ENCODE measurements at places on chromosomes 4 and X.

DNA sequence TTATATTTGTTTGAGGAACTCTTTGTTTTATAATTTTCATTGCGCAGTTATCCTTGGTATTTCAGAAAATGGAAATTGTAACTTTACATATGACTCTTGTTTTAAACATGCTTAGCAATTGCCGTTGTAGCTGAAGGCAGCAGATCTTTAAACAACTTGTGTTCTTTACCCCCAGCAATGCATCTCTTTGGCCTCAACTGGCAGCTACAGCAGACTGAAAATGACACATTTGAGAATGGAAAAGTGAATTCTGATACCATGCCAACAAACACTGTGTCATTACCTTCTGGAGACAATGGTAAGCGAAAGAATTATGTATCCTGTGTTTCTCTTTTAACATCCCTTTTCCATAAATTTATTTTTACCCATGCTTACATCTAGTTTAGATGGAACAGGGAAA lies 263.6 kb downstream of the DCTD start:
- DNase-seq: no peak

DNA sequence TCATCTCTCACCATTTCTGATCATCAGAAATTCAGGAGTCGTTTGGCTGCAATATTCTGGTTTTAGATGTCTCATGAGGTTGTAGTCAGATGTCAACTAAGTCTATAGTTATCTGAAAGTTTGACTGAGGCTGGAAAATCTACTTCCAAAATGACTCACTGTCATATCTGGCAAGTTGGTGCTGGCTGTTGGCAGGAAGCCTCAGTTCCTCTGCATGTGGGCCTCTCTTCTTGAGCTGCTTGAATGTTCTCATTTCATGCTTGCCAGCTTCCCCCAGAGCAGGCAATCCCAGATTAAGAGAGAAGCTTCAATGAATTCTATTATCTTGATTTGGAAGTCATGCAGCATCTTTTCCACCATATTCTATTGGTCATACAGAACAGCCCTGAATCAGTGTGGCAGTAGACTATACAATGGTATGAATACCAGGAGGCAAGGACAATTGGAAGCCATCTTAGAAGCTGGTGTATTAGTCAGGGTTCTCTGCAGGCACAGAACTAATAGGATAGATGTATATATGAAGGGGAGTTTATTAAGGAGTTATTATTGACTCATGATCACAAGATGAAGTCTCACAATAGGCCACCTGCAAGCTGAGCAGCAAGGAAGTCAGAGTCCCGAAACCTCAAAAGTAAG lies 46.8 kb upstream of the ELF2 start:
- no peak for DNase-seq

GRCh38 chr4:120723986-120724385 lies 198.5 kb downstream of the PRDM5 start:
- DNase-seq: no peak

DNA sequence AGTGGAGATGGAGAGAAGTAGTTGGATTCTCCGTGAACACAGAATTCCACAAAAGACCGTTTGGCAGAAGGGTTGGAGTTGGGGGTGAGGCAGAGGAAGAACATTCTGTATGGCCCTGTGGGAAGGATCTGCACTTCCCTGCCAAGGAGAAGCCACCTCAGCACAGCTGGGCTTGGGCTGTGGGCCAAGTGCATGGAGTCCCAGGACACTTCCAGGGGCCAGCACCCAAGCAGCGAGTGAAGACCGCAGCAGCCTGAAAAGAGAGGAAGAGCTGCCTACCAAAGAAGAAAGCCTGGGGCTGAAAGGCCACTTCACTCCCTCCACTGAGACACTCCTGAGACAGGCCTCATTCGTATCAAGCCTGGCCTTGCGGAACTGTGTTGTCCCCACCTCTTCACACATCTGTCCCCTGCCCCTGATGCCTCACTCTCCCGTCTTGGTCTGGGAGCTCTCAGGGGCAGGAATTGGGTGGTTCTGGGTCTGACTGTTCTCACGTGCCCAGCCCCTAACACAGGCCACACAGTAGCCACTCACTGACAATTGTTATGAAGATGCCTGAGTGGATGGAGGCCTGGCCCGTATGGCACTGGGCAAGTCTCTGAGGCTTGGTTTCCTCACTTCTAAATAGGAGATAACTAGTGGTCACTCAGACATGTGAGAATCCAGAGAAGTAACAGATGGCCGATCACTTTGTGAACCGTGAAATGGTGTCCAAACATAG lies 3.3 kb upstream of the AWAT2 start:
- DNase-seq: no peak

GRCh38 chrX:7025471-7025870 lies 122.0 kb upstream of the STS start:
- DNase-seq: no peak

DNA sequence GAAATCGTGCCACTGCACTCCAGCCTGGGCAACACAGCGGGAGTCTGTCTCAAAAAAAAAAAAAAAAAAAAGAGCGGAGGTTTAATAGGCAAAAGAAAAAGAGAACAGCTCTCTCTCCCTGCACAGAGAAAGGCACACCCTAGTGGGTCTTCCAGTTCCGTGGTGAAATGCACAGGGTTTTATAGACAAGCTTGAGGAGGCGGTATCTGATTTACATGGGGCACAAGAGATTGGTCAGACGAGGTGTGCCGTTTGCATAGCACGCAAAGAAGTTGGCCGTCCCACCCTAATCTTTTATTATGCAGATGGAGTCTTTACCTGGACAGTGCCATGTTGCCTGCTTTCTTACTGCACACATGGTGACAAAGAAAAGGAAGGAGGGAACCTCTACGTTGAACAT lies 33.5 kb upstream of the REST start:
- DNase-seq: no peak

DNA sequence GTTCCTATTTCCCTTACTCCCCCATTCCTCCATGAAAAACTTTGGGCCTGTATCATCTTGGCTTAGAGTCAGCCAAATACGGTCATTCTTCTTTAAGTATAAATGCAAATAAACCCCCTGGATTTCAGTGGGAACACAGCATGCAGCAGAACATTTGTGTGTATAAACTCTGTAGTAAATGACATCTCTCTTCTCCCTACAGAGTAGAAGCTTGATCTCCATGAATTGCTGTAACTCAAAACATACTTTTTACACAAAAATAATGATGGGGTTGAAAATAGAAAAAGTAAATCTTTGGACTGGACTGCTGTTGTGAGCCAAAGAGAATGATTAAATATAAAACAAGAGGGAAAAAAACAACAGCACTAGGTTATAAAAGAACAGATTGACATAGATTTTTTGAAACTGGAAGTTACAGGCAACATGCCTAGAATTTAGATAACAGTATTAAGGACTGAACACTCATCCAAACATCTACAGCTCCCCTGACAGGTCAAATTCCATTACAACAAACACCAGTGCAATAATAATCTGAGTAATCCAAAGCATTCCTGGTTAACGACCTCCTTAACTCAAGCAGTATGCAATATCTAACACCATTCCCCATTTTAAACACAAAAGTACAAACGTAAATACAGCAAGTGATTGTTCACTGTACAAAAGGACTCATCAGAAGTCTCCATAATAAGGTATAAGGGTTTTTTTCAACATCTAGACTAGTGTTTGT lies 30.7 kb downstream of the TSPAN5 start:
- DNase-seq: no peak

Measured in GM13977 (cell line).